Hematopoietic multipotent progenitor cell treated with erythropoietin and hydrocortisone succinate and interleukin-3 and kit ligand, for 6 days (in vitro differentiated cells): ENCODE measurements at places on chromosomes 7 and 10.

DNA sequence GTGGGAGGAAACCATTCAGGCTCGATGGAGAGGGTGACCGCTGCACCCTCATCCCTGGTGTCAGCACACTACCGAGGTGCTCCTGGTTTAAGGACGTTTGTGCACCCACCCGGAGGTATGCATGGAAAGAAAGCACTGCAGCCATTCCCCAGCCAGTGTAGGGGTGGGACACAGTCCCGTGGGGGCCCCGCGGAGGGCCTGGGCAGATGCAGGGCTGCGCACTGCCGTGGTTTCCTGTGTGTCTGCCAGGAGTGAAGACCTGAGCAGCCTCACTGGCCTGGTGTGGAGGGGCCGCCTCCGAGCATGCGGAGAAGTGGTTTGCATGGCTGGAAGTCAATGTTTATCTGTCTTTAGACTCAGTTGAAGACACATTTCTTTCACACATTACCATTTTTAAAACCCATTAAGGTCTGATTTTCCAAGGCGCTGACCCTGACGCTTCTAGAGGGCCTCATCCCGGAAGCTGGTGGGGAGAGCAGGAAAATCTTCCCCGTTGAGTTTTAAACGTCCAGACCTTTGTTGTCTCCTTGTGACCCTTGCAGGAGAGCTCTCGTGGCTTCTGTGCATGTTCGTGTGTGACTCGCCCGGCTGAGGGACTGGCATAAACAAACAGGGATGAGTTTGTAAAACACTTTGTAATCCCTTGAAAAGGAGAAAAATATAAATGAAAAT is 188.1 kb downstream of the MGMT start:
- DNase-seq = no peak

DNA sequence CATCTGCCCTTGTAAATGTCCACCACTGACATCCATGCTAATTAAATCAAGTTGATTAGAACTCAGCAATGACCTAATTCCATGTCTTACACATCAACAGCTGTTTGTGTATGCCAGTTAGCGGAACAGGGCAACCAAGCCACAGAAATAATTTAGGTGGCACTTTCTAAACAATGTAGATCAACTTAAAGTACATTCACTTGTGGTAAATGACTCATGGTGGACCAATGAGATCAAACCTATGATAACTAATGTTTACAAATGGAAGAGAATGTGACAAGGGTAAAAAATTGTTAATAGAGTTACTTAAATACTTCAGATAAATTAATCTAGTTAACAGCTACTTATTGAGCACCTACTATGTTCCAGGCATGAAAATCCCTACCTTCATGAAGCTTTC is 63.1 kb upstream of the ICA1 start:
- DNase-seq = no peak

DNA sequence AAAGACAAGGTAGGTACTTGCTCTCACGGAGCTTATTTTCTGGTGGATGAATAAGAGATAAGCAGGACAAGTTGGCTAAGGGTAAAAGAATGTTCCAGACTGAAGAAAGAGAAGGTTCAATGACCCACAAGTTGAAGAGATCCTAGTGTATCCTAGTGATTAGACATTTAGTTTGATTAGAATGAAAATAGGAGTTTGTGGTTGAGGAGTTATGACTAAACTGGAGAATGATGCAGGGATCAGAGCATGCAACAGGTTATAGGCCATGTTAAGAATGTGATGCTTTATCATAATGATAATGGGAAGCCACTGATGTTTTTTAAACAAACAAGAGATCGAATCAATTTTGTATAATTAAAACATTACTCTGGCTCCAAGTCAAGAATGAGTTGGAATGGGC is 357.2 kb downstream of the HPSE2 start:
- no peak for DNase-seq

GRCh38 chr10:79409726-79410085 is 35.7 kb downstream of the ZCCHC24 start:
- no peak for DNase-seq

DNA sequence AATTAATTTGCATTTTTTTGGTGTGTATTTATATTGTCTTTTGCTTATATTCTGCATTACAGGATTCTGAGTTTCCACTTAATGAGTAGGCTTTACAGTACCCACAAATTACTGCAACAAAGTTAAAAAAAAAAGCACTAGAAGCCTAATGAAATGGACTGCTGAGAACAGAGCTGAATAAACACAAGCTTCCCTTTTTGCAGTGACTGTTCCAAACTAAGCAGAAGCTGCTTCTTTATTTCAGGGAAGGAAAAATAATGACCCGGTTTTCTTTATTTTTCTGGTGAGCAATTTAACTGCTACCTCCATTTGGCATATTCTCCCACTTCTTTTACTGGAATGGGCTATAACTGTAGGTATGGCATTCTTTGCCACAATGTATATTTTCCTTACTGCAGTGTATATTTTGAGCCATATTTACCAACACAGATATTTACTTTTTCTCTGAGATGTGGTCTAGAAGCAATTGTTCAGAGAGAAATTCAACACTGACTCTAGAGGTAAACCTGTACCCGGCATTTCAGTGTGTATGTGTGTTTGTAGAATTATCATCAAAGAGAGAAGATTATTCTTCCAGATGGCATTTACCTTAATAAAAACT is 56.9 kb downstream of the HDAC9 start:
- peak; percentile 40 for DNase-seq

- peak; percentile 77 for DNase-seq
Observed at GRCh38 chr7:50142425-50143017, 49.5 kb upstream of the ZPBP start.

GRCh38 chr7:17646253-17646956 is 293.9 kb downstream of the SNX13 start:
- DNase-seq = peak; percentile 5

- DNase-seq = no peak
Observed at GRCh38 chr7:142787034-142787768, 16.4 kb downstream of the PRSS2 start.

DNA sequence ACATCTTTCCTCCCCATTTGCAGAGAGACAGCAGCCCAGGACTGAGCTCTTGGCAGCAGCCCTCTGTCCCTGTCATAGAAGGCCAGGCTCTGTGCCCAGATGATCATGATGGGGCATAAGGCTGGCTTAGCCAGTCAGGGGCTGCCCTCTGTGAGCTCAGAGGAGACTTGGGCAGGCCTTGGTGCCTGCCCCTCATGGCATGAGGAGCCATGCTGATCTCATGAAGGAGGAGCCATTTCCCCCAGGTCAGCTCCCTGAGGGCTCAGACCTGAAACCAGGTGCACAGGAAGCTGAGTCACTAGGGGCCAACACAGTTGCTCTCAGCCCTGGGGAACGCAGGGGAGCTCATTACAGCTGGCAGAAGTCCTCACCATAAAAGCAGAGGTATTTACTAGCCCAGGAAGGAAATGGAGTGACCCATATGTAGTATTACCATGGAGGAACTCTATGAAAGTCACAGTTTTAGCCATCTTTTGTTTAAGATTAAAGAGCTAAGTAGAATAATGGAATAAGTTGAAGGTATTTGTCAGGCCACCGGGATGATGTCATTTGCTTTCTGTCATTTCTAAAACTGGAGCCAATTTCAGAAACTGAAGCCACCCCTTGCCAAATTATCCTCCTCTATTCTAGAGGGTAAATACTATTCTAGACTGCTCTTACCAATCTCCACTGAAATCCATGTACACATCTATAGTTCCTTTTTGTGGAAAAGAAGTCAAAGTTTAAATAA is 362.4 kb upstream of the ZNF32 start:
- no peak for DNase-seq

DNA sequence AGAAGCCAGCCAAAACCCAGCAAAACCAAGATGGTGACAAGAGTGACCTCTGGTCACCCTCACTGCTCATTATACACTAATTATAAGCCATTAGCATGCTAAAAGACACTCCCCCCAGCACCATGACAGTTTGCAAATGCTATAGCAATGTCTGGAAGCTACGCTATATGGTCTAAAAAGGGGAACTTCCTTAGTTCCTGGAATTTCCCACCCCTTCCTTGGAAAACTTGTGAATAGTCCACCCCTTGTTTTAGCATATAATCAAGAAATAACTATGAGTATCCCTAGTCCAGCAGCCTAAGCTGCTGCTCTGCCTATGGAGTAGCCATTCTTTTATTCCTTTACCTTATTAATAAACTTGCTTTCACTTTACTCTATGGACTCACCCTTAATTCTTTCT is 16.0 kb downstream of the CASP7 start:
- no peak for DNase-seq

GRCh38 chr7:36957620-36958019 is 233.3 kb upstream of the AOAH start:
- no peak for DNase-seq

GRCh38 chr10:123149568-123150270 is 1.8 kb downstream of the HMX2 start:
- DNase-seq = peak; percentile 57

GRCh38 chr10:74922921-74923320 is 96.5 kb downstream of the KAT6B start:
- no peak for DNase-seq

DNA sequence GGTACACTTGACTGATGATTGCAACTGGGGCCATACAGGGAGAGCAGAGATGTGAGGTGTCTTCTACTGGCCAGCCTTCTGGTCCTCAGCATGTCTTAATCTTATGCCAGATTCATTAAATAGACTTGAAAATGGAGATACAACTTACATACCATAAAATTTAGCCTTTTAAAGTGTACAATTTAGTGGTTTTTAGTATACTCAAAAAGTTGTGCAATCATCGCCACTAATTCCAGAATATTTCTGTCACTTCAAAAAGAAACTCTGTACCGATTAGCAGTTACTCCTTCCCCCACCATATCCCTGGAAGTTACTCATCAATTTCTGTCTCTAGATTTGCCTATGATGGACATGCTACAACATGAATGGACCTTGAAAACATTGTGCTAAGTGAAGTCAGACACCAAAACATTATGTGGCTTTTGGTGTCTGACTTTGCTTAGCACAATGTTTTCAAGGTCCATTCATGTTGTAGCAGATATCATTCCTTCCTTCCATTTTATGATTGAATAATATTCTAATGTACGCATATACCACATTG is 53.0 kb downstream of the SH2D4B start:
- DNase-seq = no peak

- no peak for DNase-seq
Observed at GRCh38 chr10:50575477-50576244, 48.1 kb downstream of the SGMS1 start.

DNA sequence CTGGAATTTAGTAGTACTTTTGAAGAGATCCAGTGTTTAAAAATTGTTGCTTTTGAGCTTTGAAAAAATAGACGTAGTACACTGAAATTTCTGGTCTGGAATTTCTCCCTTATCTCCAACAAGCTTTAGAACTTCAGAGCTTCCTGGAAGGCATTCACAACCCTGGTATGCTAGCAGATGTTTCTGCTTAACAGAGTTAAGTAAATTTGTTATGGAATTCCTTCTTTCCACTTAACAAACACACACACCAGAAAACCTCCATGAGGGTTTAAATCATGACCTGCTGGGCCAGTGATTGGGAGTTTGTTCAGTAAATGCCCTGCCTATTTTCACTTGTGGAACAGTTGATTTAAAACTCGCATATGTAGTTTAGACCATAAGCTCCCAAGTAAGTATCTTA is 13.7 kb downstream of the ASB15 start:
- DNase-seq = no peak

DNA sequence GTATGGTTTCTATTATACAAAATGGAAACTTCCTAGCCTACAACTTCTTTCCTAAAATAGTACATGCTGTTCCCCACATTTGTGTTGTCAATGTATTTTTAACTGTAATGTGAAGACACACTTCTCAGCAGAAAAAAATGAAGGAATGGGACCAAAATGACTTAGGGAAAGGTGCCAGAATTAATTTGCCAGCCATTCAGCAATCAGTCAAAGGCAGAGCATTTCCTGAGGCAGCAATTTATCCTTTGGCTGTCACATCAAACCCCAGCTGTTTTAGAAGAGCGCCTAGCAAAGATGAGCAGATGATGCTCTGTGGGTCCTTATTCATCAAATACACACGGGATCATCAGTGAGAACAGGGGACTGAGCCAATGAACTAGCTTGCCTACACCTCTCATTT is 592.5 kb downstream of the KCNMA1 start:
- DNase-seq = no peak

DNA sequence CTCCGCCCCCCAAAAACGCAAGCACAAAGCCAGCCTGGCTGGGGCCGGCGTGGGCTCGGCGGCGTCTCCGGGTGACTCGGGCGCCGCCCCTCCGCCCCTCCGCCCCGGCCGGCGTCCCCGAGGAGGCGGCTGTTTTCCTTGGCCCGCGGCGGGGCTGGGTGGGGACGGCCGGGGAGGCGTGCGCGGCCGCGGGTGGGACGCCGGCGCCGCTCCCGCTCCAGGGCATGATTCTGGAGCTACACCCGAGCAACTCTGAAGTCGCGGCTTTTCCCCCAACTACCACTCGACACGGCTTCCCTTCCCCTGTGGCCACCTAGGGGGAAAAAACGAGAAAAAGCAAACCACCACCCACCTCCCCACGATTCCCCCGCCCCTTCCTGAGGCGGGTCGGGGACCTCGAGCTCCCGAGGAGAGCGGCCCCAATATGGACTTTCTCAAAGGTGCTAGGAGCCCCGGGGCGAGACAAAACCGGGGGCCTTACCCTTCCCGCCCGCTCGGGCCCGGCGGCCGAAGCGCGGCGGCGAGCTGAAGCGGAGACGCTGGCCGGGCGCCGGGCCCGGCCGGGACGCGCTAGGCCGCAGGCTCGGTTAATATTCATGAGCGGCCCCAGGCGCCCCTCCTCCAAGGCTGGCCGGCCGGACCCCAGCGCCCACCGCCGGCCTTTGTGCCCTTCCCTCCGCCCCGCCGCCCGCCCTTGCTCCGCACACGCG is 856 bp downstream of the ARHGAP21 start:
- DNase-seq = peak; percentile 74

- peak; percentile 63 for DNase-seq
Observed at GRCh38 chr7:44097064-44097932, 6.8 kb upstream of the AEBP1 start.

- DNase-seq = no peak
Observed at GRCh38 chr10:72276013-72276387, 2.3 kb downstream of the DDIT4 start.

DNA sequence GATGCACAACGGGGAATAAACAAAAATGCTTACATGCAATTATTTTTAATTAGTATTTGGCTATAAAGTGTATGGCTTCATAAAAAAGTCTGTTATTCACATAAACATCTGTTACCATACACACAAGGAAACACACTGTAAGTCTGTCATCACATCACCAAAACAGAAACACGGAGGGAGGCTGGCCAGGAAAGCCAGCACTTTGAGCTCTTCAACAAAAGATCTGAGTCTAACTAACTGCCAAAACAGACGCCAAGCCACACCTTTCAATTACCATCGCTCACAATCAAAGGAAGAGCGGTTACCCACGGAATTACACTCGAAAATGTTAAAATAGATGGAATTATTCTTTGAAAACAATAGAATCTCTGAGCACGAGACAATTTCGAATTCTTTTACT is 49.2 kb upstream of the MGMT start:
- no peak for DNase-seq

GRCh38 chr10:5888843-5889623 is 660 bp downstream of the ANKRD16 start:
- peak; percentile 54 for DNase-seq

- DNase-seq = no peak
Observed at GRCh38 chr10:100656454-100656853, 88.9 kb upstream of the PAX2 start.

- no peak for DNase-seq
Observed at GRCh38 chr7:2931034-2931415, 86.9 kb upstream of the GNA12 start.
